ENCODE measurements at places on chromosomes 13 and 19.
A peak's percentile ranks its signal among the peaks of the same experiment; 100 is the strongest.

- no peak for DNase-seq
Measured at GRCh38 chr19:5674714-5675113, 5.6 kb downstream of the MICOS13 start.

DNA sequence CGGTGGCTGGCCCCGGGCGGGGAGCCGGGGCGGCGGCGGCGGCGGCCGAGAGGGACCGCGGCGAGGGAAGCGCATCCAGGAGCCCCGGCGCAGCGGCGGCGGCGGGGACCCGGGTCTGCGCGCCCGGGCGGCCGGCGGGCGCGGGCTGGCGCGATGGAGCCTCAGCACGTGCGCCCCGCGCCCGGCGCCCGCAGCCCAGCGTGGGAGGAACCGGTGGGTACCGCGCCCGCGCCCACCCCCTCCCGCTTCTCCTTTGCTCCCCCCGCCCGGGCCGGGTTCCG lies 7.8 kb upstream of the DGKH start:
- DNase-seq: no peak

DNA sequence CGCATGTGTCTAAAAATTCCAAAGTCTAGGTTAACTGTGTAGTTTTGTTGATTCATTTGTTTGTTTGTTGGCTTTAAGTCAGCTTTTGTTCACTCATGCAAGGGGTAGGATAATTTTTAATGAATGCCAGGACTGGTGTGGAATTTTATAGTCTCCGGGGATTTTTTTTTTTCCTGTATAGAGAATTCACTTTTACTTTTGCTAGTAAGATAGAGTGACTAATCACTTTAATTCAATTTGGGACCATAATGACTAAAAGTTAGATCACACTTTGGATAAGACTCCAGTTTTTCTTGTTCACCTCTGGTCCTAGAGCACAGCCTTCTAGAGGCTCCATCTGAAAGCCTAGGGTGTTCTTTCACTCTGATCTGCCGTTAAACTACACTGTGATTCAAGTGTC lies 1690.0 kb downstream of the PCDH9 start:
- DNase-seq: peak; percentile 10

- DNase-seq: no peak
Measured at GRCh38 chr13:37716420-37717195, 118.0 kb upstream of the POSTN start.

DNA sequence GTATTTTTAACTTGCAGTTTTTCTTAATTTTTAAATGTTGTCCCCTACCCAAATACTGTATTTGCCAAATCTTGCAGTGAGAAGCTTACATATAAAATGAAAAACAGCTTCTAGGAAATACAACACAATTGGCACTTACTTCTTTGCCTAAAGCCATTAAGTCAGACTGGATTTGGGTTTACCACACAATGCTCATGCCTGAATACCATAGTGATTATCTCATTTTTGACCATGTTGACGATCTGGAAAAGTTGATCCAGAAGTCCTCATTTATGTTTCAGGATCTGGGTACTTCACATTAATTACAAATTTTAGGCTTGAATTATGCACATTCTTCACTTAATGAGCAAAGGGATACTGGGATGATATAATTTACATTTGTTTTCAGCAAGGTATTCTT lies 2.4 kb downstream of the RNF6 start:
- no peak for DNase-seq

GRCh38 chr19:55172741-55173140 lies 6.3 kb upstream of the DNAAF3 start:
- DNase-seq: no peak

DNA sequence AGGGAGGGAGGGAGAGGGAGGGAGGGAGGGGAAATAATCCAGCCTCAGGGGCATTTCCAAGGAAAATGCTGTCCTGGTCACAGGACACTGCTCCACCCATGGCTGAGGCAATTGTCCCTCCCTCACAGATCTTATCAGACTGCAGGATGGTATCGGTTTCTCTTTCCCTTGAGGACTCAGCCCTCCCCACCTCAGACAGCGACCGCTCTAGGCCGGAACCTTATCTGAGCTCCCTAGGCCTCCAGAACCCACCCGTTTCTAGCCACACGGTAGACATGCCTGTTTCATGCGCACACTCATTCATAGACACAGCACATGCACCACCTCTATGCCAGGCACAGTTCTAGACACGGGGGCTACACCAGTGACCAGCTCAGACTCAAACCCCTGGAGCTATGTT lies 10.0 kb upstream of the IZUMO2 start:
- DNase-seq: no peak

Data from A673 (cell line).